ENCODE measurements at places on chromosomes 2 and 18. TPM values are rescaled to one million over a fixed set of nuclear protein-coding genes. Genes with fewer than 3 reads are reported as not detected.

RTKN gene
- total RNA-seq = 17.0 TPM

CRYBA2 gene
- total RNA-seq = not detected

CCDC68 gene
- total RNA-seq = 3.7 TPM

IFIH1 gene
- total RNA-seq = 4.7 TPM

SLC35F6 gene
- 45.6 TPM for total RNA-seq

NXPH2 gene
- not detected for total RNA-seq

ZNF512 gene
- total RNA-seq = 17.1 TPM
